ENCODE measurements at places on chromosomes 2 and 18.

DNA sequence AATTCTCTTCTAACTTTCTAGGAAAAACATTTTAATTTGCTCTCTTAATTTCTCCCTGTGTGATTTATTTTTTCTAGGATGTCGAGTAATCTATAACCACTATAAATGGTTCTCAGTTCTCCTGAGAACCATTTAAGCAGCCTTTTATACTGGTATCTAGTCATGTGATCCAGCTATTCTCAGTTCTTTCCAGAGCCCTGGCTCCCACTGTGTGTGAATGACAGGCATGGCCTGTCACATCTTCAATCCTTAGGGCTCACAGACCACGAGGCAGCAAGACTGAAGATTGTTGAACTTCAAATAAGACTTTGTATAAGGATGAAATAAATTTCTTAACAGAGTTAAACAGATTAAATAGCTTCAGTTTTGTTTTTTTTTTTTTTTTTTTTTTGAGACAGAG is 219.4 kb downstream of the HNMT start:
- DNase-seq: no peak

- no peak for DNase-seq
These were observed 37.5 kb upstream of the WIPF1 start for GRCh38 chr2:174635015-174635593.

DNA sequence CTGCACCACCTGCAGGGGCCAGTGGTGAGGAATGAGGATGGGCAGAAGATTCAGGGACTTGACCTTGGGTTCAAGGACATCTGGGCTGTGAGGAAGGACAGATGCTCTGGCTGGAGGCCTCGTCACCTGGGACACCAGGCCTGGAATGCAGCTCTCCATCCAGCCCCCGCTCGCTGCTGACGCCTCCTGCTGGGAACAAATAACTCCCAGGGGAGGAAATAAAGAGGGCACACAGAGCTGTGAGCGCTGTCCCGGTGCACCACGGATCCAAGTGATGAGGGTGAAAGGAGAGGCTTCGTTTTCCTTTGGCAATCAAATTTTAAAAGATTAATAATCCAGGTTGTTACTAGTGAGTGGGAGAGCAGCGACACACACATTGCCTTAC is 368.0 kb upstream of the MYT1L start:
- DNase-seq: no peak

DNA sequence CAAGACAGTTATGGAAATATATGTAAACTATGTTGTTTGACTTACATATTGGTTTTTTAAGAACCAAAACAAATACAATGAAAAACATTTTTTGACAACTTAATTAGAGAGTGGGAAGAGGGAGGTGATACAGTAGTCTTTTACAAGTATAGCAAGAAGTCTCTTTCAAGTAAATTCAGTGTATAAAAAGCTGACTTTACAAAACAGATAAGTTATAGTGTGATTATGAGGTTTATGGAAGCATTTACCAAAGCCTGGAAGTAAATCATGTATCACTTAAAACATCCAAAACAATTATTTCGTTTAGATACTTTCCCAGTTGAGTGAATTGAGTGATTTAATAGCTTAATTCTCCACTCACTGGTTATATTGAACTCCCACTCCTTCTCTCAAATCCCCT is 66.7 kb upstream of the SLC4A10 start:
- no peak for DNase-seq

GRCh38 chr2:37671009-37671815 is at the start of gene CDC42EP3:
Gene CDC42EP3, minus strand, starts transcription at chr2:37671642. Its CDS starts 25,055 bp downstream, at chr2:37646587.
- DNase-seq: peak; percentile 74

DNA sequence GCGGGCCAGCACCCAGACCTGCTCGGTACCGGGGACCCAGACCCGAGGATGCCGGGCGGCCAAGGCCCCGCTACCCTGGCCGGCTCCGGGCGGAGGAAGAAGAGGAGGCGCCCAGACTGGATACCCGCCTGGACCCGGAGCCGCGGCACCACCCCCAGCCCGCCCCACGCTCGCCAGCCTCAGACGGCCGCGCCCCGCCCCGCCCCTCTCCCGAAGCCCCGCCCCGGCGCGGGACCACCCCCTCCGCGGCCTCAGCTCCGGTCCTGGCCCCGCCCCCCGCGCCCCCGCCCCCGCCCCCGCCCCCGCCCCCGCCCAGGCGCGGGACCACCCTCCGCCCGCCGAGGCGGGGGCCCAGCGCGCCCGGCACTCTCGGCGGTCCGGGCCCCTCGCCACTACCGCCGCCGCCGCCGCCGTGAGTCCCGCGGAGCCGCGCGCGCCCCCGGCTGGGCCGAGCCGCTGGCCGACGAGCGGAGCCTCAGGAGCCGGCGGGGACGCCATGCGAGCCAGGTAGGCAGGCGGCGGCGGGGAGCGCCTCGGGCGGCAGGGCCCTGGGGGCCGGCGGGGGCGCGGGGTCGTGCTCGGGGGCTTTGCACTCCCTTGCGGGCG is at the start of gene SH3BP4:
Gene SH3BP4, plus strand, starts transcription at position 354 of the 606 bp plus-strand sequence. CDS start 82,986 bp downstream, outside the sequence.
- DNase-seq: no peak

GRCh38 chr2:7967707-7968405 is 714.0 kb upstream of the ID2 start:
- DNase-seq: no peak

- DNase-seq: no peak
These were observed 68.6 kb upstream of the PELI1 start for GRCh38 chr2:64212801-64213321.

GRCh38 chr2:48588745-48589144 is 28.9 kb upstream of the GTF2A1L start:
- no peak for DNase-seq

DNA sequence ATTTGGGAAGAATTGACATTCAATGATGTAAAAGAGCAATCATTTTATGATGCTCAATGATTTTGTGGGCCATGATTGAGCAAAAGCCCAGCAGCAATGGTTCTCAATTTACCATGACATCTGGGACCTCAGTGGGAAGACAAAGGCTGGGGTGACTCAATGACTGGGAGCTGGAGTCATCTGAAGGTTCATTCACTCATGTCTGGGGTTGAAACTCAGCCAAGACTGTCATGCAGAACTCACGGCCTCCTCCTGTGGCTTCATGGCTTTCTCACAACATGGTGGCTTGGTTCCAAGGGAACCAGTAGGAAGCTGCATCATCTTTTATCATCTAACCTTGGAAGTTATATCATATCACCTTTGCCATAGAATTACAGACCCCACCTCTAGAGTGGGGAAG is 45.1 kb upstream of the CD226 start:
- DNase-seq: no peak

DNA sequence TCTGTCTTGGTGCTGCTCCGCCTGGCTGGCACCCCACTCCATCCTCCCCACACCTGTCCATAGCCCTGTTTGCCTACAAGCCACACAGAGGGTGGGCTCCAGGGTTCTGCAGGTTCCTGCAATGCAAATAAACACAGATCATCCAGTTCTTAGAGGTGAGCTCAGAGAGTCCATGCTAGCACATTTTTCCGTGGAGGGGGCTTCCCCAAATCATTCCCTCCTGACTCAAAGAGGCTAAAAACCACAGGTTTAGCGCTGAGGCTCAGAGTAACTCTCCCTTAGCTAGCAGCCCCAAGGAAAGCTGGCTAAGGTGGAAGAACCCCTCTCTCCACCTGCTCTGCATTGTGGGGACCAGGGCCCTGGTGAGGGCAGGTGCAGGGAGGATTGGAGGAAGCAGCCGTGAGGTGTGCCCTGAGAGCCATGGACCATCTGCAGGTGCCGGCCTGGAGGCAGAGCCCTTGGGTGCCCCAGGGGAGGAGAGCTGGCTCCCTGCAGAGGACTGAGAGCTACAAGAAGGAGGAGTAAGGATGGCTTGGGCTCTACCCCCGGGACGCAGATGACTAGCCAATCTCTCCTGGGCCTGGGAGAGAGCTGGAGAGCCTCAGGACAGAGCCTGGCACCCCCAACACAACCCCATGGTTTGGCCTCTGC is 23.8 kb upstream of the TEX44 start:
- no peak for DNase-seq

DNA sequence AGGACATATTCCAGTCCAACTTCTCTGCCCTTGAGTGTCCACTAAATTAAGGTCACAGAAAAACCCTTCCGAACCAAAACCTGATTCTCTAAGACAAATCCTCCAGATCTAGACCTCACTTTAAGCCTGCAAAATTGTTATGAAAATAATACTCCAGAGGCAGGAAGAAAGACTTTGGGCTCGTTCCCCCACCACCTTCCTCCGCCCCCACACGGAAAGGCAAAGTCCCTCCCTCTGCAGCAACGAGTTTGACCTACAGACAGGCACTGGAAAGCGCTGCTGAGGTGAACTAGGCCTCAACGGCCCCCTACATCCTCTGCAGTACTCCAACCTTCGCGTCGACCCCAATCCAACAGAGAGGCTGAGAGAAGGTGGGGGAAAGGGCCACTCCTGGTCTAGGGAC is 808 bp downstream of the ATP5MC3 start:
- DNase-seq: peak; percentile 39

GRCh38 chr18:12839526-12840196 is 44.4 kb downstream of the PTPN2 start:
- peak; percentile 28 for DNase-seq

GRCh38 chr2:121596221-121597080 is 52.8 kb downstream of the CLASP1 start:
- no peak for DNase-seq

DNA sequence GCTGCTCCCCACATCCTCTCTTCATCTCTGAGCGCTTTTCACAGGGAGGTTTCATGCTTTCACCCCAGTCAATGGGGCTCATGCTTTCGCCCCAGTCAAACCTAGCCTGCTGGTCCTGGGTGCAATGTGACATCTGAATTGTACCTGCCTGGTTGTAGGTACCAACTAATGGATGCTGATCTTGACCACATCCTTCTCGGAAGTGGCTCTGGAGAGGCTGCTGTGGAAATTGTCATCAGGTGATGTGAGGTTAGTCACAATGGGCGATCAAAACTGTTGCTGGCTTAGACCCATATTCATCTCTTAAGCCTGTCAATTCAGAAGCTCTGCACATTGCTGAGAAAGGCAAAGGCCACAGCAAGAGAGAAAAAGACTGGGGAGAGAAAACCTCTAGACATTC is 32.7 kb upstream of the ALKAL2 start:
- DNase-seq: no peak

- DNase-seq: no peak
These were observed 81.8 kb downstream of the EXOC6B start for GRCh38 chr2:72744049-72744448.

All from stimulated activated CD4-positive, alpha-beta T cell treated with anti-CD3 and anti-CD28 coated beads, Interleukin-1b, Interleukin-23, amount 100 ng/mL, for 4 hours (primary cell).